NCI-H524 treated with DMSO at 0.1 percent for 48 hours (cell line): ENCODE measurements at places on chromosomes 12 and 14.

DNA sequence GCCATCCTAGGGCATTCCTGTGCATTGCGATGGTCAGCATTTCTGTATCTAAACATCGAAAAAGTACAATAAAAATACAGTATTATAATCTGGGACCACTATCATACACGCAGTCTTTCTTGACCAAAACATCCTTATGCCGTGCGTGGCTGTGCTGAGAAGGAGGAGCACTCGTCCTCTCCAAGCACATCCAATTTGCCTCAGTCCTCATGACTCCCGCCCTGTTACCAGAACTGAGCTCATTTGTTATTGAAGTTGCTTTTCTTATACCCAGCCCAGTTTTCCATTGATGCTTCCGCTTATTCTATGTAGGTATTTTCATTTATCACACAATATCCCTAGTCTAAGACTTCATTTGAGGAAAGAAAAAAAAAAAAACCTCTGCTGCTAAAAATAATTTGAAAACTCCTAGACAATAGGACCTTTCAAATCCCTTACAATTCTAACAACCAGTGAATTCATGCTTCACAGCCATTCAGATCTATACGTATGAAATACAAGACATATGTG lies 236.9 kb upstream of the PLEKHG7 start:
- DNase-seq = no peak

- DNase-seq = no peak
These were observed 126.7 kb upstream of the PWP1 start for GRCh38 chr12:107558816-107559382.

- DNase-seq = no peak
These were observed 34.4 kb upstream of the PMCH start for GRCh38 chr12:102232036-102232435.

GRCh38 chr12:115008929-115009328 lies 325.0 kb upstream of the TBX3 start:
- no peak for DNase-seq

DNA sequence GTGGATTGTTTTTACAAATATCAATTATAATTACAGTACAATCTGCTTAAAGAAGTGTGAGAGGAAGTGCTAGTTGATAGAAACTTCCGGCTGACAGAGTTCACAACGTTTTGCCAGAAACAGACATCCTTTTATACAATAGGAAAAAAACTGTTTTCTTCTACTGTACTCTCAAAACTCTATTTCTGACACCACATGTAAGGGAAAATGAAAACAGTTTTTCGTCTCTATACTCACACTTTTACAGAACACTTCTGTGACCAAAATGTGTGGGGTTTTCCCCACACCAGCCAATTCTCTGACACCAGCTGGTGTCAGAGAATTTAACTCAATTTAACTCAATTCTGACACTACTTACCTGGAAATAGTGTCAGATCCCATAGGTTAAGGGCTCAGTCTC lies 24.2 kb upstream of the HIF1A start:
- no peak for DNase-seq

GRCh38 chr12:3293446-3294161 lies 197.4 kb upstream of the PRMT8 start:
- no peak for DNase-seq

DNA sequence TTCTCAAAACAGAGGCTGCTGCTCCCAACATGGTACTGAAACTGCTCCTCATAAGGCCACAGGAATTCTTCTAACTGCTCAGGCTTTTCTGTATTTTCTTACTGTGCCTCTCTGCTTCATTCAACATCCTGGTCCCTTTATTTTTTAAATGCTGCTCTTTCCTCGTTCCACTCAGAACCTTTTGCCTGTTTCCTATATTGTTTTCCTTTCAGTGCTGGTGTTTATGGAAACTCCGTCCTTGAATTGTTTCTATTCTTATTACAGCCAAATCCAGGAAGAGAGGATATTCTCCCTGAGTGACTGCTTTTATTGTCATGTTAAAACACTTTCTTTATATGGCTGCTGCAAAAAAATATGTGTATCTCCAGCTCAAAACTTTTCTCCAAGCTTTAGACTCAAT lies 173.0 kb upstream of the E2F7 start:
- no peak for DNase-seq

DNA sequence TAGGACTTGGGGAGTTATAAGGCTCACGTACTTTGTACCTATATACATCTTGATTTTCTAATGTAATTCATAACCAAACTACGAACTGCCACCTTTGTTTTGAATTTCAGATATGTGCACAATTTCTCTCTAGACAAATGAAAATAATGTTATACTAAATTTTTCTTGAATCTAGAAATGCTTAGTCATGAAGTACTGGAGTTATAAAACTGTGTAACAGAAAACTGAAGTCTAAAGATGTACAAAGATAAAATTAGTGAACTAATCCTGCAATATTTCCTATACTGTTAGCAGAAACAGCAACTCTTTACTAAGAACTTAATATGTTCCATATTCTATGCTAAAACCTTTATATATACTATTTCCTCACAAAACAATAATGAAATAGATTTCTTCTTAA lies 15.5 kb downstream of the SEC23A start:
- DNase-seq = no peak

GRCh38 chr14:68211421-68211820 lies 391.8 kb downstream of the RAD51B start:
- no peak for DNase-seq

DNA sequence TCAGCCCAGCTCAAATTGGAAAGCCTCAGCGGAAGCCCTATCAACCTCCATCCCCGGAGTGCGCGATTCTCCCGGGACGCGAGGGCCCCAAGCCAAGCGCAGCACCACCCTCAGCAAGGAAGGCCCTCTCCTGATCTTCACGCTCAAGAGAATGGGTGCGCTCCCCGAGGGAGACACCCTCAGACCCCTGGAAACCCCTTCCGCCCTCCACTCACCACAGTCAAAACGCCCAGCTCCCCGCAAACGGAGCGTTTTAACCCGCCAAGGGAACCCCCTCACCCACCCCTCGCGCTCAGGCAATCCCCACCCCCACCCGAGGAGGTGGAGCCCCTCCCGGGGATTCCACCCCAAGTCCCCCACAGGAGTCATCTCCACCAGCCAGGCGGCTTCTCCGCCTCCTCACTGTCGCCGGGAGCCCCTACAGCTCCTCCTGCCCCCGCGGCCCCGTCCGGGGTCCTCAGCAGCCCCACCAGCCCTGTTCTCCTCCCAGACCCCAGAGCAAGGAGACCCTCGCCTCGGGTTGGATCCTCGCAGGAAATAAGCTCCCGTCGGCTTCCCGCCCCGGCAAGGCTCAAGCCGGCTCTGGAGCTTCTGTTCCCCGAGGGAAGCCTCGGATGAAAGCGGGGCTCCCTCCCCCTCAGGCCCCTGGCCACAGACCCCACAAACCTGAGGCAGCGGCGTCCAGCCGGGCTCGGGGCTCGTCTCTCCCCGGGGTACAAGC lies 507 bp downstream of the BAZ2A start:
- DNase-seq = no peak

GRCh38 chr12:6824901-6825381 lies 3.3 kb upstream of the P3H3 start:
- DNase-seq = no peak

GRCh38 chr14:89402363-89402762 lies 14.7 kb downstream of the FOXN3 start:
- no peak for DNase-seq

DNA sequence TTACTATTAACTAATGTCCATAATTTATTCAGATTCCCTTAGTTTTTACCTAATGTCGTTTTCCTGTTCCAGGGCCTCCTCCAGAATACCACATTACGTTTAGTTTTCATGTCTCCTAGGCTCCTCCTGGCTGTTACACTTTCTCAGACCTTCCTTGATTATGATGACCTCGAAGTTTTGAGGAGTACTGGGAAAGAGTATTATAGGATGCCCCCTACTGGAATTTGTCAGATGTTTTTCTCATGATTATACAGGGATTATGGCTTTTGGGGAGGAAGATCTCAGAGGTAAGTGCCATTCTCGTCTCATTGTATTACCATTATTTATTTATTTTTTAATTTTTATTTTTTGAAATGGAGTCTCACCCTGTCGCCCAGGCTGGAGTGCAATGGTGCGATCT lies 17.7 kb upstream of the C1S start:
- DNase-seq = no peak

GRCh38 chr12:7884689-7885088 lies 12.0 kb upstream of the SLC2A14 start:
- no peak for DNase-seq

DNA sequence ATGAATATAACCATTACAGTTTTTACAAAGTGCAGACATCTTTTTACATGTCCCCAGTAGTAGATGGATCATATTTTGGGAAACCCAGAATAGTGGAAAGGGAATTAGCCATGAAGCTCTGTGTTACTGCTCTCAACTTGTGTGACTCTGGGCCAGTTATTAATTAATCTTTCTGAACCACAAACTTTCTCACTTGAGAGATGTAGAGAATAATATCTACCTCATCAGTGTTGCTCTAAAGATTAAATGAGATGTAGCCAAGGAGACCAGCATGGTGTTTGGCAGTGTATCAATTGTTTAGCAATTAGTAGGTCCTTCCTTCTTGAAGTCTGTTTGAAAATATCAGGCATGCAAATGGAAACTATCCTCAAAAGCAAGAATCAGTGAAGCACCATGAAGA lies 169.2 kb downstream of the TMTC2 start:
- no peak for DNase-seq

DNA sequence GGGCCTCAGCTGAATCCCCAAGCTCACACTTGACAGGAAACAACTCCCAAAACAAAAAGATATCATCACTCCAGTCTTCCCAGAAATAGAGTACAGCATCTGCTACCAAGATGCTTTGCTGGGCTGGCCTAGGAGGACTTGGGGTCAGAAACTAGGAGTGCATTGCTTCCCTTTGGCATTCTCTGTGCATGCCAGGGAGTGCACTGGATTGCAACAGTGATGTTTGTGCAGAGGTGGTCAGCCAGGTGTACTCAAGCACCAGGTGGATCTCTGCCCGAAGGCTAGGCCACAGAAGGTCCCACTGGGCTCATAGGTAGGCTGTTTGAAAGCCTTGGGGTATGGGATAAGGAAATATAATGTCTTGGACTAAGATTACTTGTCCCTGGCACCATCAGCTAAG lies 51.1 kb downstream of the RAB35 start:
- no peak for DNase-seq

DNA sequence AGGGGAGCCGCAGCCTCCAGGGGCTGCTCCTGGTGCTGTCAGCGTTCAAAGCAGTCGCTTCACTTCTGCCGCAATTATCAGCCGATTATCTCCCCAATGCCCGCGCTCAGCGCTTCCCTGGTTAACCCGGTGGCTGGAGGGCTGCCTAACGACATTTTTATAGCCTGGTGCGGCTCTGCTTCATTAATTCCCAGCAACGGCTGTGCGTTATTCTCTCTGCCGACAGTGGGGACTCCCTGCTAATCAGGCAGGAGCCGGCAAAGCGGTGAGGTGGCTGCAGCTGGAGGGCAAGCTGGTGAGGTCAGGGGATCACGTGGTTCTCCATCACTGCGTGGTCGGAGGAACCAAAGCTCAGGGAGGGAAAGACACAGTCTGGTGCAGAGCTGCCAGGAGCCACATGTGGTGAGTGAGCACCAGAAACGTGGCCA lies 62.9 kb downstream of the GLRX5 start:
- DNase-seq = peak; percentile 69

DNA sequence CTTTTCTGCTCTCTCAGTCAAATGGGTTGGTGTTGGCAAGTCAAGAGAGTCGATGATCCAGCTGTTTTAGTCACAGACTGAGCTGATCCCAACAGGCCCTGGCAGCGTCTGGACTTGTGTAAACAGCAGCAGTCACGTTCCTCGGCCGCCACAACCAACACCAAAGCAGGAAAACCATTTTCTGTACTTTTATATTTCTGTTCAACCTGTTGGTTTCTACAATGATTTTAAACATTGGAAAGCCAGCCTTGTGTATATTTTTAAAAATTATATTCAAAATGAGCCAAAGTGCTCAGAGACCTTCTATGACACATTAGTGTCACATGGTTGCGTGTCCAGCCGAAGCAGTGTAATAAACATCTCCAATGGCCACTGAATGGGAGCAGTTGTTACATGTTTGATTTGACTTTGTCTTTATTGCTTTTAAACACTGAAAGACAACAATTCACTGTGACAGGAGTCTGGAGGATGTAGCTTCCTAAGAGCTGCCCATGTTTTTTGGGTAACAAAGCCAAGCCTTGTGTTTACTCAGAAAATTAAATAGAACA lies 5.9 kb upstream of the SIVA1 start:
- DNase-seq = no peak

DNA sequence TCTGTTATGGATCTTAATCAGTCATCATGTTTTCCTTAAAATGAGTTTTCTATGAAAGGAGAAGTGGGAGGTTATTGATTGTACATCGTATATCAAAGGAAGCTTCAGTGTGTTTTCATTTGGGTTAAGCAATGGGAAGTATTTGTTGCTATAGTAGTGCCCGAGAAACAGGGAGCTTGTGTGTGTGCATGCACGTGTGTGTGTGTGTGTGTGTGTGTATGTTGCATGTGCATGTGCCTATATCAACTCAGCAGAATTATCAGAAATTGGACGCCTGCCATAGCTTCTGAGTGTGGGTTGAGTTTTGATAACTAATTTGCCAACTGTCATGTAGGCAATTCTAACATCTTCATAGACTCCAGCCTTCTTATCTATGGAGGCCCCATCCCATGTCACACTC lies 246.1 kb upstream of the CRY1 start:
- DNase-seq = no peak
